ENCODE measurements at places on chromosomes 5 and 9. TPM values are rescaled to one million over a fixed set of nuclear protein-coding genes. Genes with fewer than 3 reads are reported as not detected.

- DNase-seq = no peak
These were observed 60.9 kb downstream of the CDKN2A start for GRCh38 chr9:21933281-21933680.

The MZB1 gene
- polyA plus RNA-seq = 0.95 TPM

GRCh38 chr5:151924564-151925301, at the start of gene GLRA1:
Gene GLRA1 (minus strand): TSS chr5:151924851. CDS start chr5:151924549, 302 bp downstream.
- peak; percentile 60 for DNase-seq

DNA sequence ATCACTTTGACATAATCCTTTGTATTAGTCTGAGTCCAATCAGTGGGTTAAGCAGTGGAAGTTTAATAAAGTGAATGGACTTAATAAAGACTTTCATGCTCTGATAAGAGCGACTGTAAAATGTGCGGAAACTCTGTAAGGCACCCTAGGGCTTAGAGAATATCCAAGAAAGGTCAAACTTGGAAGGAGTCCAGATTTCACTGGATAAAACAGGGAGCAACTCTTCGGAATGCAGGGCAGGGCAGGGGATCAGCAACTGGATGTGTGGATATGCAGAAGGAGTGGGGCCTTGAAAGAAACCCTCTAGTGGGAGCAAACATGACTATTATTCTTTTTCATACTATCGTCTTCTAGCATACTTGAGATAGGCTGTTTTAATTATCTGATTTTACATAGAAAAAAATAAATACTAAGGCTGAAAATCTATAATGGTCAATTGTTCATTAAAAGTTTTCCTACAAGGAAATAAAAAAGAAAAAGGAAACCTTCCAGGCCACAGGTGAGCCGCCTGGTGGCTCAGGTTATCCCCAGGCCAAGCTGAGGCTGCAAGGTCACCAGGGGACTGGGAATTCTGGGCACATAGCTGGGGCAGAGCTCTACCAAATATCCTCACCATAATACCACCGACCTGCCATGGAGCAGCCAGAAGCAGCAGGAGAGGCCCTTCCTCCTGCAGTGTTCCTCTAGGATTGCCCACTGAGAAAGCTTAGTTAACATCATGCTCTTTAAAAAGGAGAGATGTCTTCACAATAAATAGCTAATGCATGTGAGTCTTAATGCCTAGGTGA, 46.3 kb upstream of the CCDC112 start:
- no peak for DNase-seq

Data from right renal pelvis (tissue), 4 donors.